Activated T-cell treated with anti-CD3 and anti-CD28 coated beads, Interleukin-2, amount 50 U/mL, for 72 hours (primary cell): ENCODE measurements at places on chromosomes 3 and 15. TPM values are rescaled to one million over a fixed set of nuclear protein-coding genes. Genes with fewer than 3 reads are reported as not detected.

GRCh38 chr3:12046406-12046805 lies 42.2 kb downstream of the SYN2 start:
- H3K27me3 ChIP-seq = peaks cover 15% of the 10 kb centered on the region
- DNase-seq = no peak
- H3K4me1 ChIP-seq = no peaks in the 10 kb centered on the region
- no peak overlapping the region for H3K4me3 ChIP-seq
- H3K27ac ChIP-seq = no peak overlapping the region

The NLGN1 gene
- not detected for total RNA-seq

DNA sequence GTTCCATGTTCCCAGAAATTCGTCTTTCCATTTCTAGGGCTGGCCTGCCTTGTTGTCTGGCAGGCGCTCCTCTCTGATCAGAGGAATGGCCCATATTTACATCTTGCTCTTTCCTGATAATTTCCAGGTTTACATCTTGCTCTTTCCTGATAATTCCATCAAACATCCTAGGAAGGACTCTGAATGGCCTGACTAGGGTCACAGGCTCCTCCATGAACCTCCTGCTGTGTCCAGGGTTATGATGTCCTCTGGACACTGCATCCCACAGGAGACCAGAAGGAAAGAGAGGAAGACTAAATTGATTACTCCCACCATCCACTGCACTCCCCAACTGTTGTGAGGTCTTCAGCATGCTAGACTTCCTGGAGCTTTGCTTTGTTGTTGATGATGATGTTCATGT lies 75.4 kb downstream of the CLSTN2 start:
- no peak overlapping the region for H3K4me3 ChIP-seq
- no peak overlapping the region for H3K27ac ChIP-seq
- no peaks in the 10 kb centered on the region for H3K36me3 ChIP-seq
- peaks cover 13% of the 10 kb centered on the region for H3K27me3 ChIP-seq

The GOLGA8J gene
- total RNA-seq = not detected

- H3K36me3 ChIP-seq = no peaks in the 10 kb centered on the region
- H3K27me3 ChIP-seq = no peaks in the 10 kb centered on the region
- no peak overlapping the region for H3K27ac ChIP-seq
- no peak for DNase-seq
- H3K4me1 ChIP-seq = no peaks in the 10 kb centered on the region
Observed at GRCh38 chr3:193270451-193270850, 29.4 kb downstream of the PLAAT1 start.

The FOXL2NB gene
- not detected for total RNA-seq

GRCh38 chr3:159322322-159322939 lies 520.6 kb downstream of the MFSD1 start:
- H3K27ac ChIP-seq = no peak overlapping the region
- H3K4me1 ChIP-seq = no peaks in the 10 kb centered on the region
- peak; percentile 14 for DNase-seq
- no peaks in the 10 kb centered on the region for H3K36me3 ChIP-seq
- H3K27me3 ChIP-seq = no peaks in the 10 kb centered on the region
- H3K4me3 ChIP-seq = no peak overlapping the region

The NT5DC2 gene
- 23.5 TPM for total RNA-seq

DNA sequence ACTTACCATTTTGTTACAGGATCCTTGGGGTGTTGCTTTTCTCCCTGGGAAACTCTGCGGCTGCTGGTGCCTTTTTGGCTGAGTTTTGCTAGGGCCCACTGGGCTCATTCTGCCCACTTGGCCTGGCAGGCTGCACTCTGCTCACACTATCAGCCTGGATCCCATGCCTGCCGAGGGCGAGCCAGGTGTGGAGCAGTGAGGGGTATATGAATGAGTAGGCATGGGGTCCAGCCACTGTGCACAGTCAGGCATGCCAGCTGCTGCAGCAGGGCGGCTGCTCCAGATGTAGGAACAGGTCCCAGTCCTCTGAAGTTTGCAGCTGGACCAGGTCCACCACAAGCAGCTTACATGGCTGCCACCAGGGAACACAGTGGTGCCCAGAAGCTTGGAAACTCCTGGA lies 136.4 kb upstream of the CNTN3 start:
- H3K4me3 ChIP-seq = no peak overlapping the region
- no peak overlapping the region for H3K27ac ChIP-seq
- DNase-seq = no peak
- H3K27me3 ChIP-seq = no peaks in the 10 kb centered on the region
- H3K4me1 ChIP-seq = no peaks in the 10 kb centered on the region
